Choroid plexus epithelial cell (primary cell): ENCODE measurements at places on chromosomes 1 and 21.

GRCh38 chr1:112877750-112878149, 78.2 kb downstream of the SLC16A1 start:
- DNase-seq = peak; percentile 36

DNA sequence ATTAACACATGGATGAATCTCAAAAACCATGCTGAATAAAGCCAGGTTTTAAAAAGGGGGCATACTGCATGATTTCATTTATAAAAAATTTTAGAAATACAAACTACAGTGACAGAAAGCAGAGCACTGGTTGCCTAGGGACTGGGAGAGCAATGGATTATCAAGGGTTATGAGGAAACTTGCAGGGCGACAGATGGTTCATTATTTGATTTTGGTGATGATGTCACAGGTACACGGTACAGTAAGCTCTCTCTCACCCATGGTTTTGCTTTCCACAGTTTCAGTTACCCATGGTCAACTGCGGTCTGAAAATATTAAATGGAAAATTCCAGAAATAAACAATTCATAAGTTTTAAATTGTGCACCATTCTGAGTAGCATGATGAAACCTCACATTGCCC, 14.1 kb downstream of the VAMP4 start:
- DNase-seq = no peak

GRCh38 chr1:243407284-243408018, 151.6 kb downstream of the SDCCAG8 start:
- DNase-seq = peak; percentile 78

- no peak for DNase-seq
Observed at GRCh38 chr1:34328281-34328799, 151.6 kb downstream of the C1orf94 start.
